Right kidney (tissue), 9 donors: ENCODE measurements at places on chromosomes 5 and 9.
A peak's percentile ranks its signal among the peaks of the same experiment; 100 is the strongest.

DNA sequence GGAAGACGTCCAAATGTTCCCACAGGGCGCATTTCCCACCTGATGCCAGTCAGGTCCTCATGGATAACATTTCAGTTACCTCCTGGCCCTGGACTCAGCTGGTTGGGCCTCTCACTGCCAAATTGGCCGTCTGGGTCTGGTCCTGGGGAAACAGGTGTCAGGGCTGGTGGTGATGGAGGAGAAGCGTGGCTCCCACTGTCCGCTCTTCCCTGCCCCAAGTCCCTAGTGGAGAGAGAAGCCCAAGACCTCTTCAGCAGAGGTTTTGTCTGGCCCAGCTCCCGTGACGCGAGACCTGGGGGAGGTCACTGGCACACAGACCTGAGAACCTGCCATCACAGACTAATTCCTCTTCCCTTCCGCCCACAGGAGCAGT is 27.8 kb upstream of the PRDM12 start:
- DNase-seq = no peak

GRCh38 chr5:174727794-174728680 is 3.7 kb downstream of the MSX2 start:
- DNase-seq = no peak

GRCh38 chr5:1262381-1262780 is 32.5 kb downstream of the TERT start:
- no peak for DNase-seq

GRCh38 chr5:142568996-142569335 is 116.9 kb downstream of the FGF1 start:
- no peak for DNase-seq

- no peak for DNase-seq
Observed at GRCh38 chr5:90866333-90866732, 307.7 kb downstream of the ADGRV1 start.

- DNase-seq = no peak
Observed at GRCh38 chr5:128546658-128547281, 8.7 kb upstream of the FBN2 start.

- DNase-seq = no peak
Observed at GRCh38 chr9:14303100-14303499, 10.8 kb downstream of the NFIB start.

- DNase-seq = no peak
Observed at GRCh38 chr5:133760532-133760931, 148.2 kb upstream of the FSTL4 start.

DNA sequence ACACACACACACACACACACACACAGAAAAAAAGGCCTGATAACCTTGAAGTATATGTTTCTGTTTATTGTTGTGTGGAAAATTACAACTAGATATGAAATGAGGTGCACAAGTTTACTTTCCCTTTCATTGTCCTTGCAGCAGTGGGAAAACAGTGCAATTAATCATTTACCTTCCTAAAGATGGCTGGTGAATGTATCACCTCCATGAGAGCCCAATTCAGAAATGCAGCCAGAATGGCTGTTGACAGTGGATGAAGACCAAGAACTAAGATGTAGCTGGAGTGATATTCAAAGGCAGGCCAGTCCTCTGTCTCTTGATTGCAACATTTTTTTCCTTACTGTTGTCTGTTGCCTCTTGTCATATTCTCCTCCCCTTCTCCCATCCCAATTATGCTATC is 49.6 kb upstream of the EIF4EBP3 start:
- DNase-seq = no peak

GRCh38 chr5:149212198-149212951 is 59.3 kb upstream of the AFAP1L1 start:
- no peak for DNase-seq

GRCh38 chr5:6676702-6677101 is 36.5 kb upstream of the TENT4A start:
- no peak for DNase-seq

DNA sequence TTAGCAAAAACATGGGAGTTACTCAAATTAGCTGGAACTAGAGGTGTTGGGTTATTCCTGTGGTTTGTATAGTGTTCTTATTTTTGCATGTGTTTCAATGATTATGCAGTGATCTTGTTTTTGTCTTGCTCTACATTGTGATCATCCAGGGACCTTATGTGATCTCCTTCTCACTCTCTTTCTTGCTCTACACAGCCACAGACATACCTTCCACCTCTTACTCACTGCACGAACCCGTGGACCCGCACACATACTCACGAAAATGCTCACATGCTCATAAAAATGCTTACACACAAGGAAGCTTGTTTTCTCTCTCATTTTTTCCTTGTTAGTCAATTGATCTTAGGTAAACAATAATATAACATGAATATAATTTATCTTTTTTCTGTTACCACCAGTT is 187.1 kb downstream of the KDM4C start:
- no peak for DNase-seq

DNA sequence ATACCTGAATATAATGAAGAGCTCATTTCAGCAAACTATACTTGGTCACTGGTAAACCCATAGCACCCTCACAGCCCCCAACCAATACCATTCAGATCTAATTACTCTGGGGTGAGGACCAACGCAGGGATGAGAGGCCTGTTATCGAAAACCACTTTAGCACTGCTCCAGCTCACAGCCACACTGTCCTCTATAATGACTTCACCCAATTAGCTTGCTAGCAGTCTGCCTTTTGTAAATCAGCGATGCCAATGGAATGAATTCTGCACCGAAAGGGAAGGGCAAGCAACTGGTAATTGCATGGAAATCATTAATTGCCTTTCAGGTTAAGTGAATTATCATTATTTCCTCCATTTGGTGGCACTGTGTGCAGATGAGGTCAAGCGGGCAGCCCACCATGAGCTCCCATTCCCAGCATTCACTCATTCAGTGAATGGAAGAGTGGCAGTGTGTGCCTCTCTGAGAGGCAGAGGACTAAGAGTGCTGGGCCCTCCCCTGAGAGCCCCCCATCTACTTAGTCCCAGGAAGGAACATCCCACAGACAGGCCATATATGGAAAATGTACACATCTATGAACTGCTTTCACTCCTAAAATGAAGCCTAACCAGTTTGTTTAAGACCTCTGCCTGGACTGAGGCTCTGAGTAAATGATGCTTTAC is 262.1 kb downstream of the SPOCK1 start:
- no peak for DNase-seq

- DNase-seq = no peak
Observed at GRCh38 chr5:81922854-81923279, 49.0 kb upstream of the ATG10 start.

- DNase-seq = no peak
Observed at GRCh38 chr9:98318834-98319478, 63.5 kb upstream of the TBC1D2 start.

DNA sequence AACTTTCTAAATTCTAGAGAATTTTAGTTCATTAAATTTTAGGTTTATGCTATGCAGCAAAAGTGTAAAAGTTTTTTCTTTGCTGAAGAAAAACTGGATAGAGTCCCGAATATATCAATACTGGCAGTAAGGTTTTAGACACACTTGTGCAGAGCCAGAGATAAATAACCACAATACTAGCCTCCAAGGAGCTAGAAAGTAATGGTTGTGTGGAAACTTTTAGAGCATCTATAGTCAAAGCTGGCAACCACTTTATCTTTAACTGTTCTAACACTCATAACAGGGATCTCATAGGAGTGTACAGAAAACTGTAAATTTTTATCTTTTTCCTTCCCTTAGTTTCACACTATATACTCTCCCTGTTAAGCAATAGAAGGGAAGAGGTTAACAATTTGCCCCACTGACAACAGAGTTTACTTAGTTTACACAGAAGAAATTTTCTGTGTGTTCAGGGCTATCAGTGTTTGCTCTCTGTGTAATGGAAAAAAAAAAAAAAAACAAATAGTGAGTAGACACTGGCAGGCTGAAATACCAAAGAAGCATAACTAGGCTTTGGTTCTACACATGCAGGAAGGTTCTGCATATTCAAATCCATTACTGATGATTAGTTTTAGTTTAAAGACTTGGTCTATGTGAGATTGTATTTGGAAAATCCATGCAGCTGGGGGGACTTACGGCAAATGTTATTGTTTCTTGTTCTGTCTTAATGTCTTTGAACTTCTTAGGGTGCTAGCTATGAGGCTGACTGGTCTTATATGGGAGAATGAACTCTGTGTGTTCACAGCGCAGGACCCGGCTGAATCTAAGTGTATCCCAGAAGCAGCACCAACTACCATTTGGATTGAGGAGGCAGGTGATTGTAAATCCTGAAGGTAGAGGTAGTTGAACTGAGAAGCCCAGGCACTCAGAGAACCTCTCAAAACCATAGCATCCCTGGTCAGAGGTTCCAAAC is 187.6 kb downstream of the PCSK1 start:
- DNase-seq = no peak

DNA sequence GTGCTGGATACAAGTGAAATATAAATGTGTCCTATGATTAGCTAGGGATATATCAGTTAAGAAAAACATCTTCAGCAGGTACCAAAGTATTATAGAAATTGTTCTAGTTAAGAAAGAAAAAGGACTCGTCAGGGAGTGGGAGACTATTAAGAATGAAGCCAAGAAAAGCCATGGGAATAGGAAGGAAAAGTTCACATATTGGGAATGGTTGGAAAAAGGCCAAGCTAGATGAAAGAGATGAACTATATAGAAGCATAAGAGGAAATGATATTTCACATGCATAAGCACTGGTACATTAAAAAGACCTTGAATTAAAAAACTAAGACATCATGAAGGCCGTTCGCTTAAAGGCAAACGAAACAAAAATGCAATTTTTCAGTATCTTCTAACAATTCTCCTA is 237.7 kb downstream of the ADAMTS6 start:
- no peak for DNase-seq

GRCh38 chr5:175250426-175250825 is 193.6 kb downstream of the DRD1 start:
- no peak for DNase-seq

DNA sequence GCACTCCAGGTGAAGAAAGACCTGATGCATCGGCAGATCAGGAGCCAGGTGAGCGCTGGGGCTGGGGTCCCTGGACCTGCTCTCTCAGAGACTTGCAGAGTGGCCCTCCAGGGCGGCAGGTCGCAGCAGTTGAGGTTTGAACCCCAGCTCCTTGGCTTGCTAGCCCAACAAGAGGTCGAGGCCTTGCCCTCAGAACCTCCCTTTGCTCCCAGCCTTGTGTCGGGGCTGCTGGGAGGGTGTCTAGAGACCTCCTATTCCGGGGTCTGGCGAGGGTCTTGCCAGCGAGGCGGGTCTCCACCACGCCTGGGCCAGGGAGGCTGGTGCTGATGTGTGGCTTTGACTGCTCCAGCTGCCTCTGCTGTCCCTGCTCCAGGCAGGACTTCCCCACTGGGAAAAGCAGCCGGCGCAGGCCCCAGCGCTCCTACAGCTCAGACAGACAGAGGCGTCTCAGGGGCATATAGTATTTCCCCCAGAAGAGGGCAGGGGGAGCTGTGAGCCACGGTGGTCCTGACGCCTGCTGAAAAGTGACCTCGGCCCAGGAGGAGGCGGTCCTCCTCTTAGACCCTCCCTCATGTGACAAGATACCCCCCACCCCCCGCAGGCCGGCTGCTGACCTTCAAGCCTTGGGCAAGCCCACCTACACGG is 38.3 kb downstream of the LRSAM1 start:
- DNase-seq = peak; percentile 28

DNA sequence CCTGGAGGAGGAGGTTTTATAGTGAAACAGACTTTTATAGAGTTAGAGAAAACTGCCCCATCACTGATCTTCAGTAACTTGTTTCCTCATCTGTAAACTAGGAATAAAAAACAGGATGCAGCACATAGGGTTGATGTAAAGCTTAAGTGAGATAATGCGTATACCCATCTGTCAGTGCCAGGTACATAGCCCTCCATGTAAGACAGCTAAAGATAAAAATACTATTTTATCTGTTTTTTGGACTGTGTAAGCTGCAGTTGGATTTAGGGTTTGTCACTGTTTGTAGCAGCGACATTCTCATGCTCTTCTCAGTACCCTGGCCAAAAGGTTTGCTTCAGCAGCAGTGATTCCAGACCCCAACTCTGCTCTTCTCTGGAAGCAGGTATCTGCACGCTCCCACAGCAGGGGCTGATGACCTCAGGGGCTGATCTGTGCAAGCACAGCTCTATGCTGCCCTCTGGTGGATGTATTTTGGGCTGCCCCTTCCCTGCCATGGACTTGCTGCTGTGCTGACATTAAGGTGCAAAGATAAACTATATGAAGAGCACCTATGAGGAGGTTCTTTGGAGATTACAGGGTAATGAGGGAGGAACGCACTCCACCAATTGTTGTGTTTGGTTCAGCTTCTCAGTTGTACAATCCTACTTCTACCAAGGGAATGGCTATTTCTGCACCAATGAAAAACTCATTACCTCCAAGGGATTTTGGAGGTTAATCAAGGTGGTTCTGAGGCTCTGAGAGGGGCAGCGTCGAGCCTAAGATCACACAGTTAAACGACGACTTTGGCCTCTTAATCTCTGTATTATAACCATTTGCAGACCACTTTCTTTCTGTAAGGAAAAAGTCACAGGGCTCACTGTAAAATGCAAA is 13.1 kb downstream of the HMHB1 start:
- peak; percentile 52 for DNase-seq

- DNase-seq = no peak
Observed at GRCh38 chr5:94218374-94218773, 400.0 kb downstream of the KIAA0825 start.

GRCh38 chr9:77997611-77998284 is 33.9 kb downstream of the GNAQ start:
- peak; percentile 41 for DNase-seq

DNA sequence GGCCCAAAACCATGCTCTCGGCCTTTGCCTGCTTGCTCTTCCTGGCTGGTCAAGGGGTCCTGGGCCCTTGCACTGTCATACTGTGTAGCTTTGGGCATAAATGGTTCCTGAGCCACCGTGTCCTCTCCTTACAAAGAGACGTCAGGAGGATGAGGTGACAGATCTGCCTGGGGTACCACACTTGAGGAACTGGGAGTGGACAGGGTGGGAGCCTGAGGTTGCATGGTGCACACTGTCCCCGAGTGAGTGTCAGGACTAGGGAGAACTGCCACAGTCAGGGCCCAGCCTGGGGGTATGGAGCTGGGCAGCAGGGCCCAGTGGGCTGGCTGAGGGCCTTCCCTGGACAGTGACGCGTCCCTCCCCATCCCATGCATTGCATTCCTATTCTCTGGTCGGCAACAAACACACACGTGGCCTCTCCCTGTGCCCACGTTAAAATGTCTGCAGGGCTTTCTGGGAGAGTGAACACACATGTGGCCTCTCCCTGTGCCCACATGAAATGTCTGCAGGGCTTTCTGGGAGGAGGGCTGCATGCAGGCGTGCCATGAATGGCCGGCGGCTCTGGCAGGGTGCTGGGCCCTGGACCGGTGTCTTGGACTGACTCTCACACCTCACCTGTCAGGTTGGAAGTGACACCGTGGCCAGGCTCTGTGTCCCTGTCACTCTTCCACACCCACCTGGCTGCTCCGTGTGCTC is 122.1 kb upstream of the COL5A1 start:
- no peak for DNase-seq

DNA sequence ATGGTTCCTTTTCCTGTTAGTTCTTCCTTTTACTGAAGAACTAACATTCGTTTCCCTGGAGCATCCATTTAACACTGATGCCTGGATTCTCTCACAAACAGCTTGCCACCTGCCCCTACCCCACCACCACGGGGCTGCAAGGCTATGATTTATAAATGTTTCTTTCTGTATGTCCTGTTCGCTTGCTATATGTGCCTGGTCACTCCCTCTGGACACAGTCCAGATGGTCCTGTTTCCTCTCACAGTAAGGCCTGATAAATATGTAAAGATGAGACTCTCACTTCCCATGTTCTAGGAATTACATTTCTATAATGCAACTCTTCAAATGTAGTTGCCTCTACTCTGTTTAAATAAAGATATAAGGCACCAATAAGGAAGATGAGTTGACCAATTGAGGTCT is 146.4 kb upstream of the SHB start:
- DNase-seq = no peak

GRCh38 chr9:72476617-72477437 is 44.6 kb upstream of the TMC1 start:
- no peak for DNase-seq
